ENCODE measurements at places on chromosomes 7 and 10.

DNA sequence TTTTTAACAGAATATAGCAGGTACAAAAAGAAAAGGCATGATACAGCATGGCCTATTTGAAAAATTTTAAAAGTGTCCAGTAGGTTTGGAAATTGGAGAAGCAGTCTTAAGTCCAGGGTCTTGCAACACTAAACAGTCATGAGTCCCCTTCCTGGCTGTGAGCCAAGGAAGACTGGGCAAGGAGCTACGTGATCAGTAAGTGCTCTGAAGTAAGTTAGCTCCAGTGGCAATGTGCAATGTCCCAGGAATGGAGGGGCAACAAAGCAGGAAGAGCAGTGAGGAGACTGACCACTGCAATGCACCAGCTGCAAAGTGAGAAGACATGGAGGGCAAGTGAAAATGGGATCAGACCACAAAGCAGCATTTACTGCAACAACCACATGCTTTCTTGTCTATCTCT, 72.9 kb upstream of the GRID1 start:
- DNase-seq = no peak

DNA sequence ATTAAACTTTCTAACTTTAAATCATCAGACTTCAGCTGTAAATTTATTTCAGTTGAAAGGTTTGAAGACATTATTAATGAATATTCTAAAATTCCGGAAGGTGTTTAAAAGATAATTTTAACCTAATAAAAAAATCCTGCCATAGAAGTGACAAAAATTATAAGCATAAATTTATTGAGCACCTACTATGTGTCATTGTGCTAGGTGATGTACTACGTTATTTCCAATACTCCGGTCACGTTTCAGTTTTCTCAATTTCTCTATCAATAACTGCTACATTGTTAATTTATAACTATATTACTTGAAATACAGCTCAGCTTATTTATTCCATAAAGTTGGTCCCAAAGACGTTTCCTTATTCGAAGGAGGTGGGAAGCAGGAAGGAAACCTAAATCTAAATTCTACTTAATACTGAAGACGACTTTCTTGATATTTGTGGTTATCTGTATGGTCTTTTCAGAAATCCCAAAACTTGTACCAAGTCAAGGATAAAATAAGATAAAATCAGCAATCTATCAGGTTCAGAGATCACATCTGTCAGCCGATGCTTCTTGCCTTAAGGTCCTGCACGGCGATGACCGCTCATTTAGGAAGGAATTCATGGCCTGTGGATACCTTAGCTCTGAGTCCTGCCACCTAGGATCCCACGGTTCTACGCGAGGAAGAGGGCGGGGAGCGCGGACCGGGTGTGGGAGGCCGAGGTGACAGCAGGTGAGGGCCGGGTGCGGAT, 1.2 kb upstream of the ZEB1 start:
- DNase-seq = peak; percentile 53

- no peak for DNase-seq
Observed at GRCh38 chr7:155584261-155584660, 37.9 kb upstream of the CNPY1 start.

DNA sequence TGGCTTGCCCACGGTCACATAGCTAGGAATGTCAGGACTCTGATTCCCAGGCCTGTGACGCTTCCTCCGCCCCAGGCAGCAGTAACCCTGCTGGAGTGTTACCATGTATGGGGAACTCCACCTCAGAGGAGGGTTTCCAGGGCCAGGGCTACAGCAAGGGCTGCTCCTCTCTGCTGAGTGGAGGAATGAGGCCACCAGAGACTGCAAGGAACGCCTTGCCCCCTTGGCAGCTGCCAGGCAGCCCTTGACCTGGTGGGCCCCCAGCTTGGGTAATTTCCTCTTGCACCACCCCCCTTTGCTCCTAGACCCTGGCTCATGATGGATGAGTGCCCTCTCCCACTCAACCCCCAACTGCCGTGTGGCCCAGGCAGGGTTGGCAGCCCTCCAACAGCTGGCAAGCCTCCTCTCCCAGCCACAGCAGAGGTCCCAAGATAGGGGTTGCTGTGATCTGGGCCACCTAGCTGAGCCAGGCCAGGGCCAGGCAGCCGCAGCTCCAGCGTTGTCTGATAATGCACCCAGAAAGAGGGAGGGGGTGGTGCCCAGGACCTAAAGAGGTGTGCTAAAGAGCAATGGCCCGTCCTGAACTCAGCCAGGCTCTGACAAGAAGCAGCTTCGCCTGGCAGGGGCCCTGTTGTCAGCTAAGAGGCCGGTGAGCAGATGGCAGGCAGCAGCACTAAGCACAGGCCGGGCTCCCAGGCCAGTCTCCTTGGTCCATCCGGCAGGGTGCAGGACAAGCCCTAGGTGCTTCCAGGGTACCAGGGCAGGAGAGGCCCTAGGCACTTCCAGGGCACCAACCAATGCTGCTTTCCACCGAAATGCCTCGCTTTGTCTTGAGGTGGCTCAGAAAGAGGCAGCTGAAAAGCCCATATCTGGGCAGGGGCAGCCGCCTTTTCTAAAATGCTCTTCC, 35.4 kb downstream of the DRGX start:
- no peak for DNase-seq

GRCh38 chr7:113562242-113562641, 356.6 kb downstream of the PPP1R3A start:
- DNase-seq = no peak

GRCh38 chr7:129423700-129424410, 10.4 kb upstream of the STRIP2 start:
- no peak for DNase-seq

- DNase-seq = no peak
Observed at GRCh38 chr10:127338399-127339110, 142.2 kb upstream of the INSYN2A start.

DNA sequence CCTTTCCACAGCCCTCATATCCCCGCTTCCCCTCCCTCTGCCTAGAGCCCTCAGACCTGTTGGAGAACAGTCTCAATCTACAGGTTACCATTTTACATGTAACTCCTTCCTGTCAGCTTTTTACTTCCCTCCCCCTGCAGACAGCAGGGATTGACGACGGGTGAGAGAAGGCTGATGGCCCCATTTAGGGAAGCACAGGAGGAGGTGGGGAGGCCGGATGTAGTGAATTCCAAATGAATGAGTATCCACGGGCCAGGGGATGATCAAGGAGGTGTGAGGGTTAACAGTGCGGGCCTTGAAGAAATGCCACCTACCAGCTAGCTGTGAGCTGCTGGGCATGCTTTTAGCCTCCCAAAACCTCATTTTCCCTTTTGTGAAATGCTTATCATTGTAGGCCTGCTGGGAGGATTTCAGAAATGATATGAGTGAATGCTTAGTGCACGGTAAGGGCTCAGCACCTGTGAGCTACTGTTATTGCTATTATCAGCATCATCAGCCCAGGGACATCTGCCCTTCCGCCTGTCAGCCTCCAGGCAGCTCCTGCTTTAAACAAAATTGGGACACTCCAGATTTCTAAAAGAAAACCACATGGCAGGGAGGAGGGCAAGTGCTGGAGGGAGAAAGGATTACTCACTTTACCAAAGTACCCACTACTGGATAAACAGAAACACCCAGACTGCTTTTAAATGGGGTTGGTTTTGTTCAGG, 6.5 kb upstream of the NANOS1 start:
- DNase-seq = no peak

- DNase-seq = no peak
Observed at GRCh38 chr7:135448753-135449152, 61.1 kb downstream of the CNOT4 start.

DNA sequence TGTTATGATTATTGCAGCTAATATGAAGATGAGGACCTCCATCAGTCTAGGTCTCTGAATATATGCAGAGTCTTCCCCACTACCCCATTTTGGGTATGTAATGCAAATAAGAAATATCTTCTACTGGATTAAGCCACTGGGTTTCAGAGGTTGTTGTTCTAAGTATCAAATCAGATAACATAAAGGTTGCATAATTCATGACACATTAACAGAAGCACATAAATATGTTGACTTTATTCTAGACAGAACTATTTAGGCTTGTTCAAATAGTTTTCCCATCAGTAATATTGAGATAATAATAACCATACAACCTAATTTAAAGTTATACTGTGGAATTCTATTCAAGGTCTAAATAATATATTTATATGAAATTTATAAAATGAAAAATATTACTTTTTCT, 157.1 kb downstream of the ETV1 start:
- no peak for DNase-seq

DNA sequence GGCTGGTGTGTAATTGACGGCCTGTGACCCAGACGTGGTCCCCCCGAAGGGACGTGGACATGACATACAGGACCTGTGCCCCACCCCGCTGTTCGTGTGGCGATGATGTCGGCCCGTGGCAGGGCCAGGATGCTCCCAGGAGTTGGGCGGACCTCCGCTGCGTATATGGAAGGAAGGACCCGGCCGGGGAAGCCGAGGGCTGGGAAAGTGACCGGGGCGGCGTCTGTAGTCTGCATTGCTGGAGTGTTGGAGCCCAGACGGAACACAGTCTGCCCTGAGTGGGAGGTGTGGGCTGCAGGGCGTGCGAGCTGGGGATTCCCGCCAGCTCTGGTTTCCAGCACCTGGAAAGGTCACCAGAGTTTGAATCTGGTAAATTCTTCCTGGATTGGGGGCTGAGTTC, 45.0 kb upstream of the FOXL3 start:
- no peak for DNase-seq

GRCh38 chr10:3137958-3138726, 34.4 kb downstream of the PITRM1 start:
- DNase-seq = no peak

DNA sequence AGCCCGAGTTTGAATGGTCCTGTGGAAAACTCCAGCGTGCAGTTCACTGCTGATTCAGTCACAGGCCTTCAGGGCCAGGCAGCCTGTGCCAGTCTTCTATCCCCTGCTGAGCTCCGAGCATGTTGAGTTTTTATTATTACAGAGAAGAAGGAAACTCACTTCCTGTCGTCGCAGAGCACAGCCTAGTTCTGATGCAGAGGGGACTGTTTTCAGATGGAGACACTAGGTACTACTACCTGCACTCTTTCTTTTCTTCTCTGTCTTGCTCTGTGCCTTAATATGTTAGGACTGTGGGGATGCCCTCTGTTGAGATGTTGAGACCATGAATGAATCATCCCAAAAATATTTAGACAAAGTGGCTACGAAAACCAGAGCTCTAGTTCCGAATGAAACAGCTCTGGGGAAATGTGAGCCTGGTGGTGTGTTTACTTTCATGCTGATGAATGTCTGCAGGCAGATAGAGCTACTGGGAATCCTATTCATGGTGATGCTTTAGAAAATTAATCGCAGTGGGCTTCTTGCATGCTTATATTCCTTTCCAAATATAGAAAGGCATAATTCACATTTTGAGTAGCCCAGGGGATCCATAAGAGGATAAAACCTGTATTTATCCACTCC, 29.6 kb downstream of the CASP7 start:
- DNase-seq = no peak

- no peak for DNase-seq
Observed at GRCh38 chr7:87316846-87317552, 28.5 kb upstream of the CROT start.

GRCh38 chr7:19051767-19052375, 65.6 kb downstream of the TWIST1 start:
- no peak for DNase-seq

GRCh38 chr7:26084418-26084817, 67.6 kb upstream of the NFE2L3 start:
- no peak for DNase-seq

GRCh38 chr10:113891476-113891875, 37.0 kb downstream of the NHLRC2 start:
- DNase-seq = no peak

DNA sequence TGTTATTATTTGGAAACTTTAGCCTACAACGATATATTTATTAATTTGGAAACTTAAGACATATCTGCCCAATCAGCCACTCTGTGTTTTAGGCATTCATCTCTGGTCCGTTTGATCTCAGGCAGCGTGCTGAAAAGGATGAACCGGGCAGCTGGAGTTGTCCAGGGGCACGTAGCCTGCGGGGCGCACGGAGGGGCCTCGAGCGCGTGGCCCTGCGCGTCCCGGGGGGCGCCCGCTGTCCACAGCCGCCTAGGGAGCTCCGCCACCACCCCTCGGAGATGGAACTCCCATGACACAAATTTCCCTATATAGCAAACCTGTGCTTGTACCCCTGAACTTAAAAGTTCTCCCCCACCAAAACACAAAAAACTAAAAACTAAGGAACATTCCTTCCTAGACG, 24.3 kb upstream of the MKI67 start:
- DNase-seq = no peak

DNA sequence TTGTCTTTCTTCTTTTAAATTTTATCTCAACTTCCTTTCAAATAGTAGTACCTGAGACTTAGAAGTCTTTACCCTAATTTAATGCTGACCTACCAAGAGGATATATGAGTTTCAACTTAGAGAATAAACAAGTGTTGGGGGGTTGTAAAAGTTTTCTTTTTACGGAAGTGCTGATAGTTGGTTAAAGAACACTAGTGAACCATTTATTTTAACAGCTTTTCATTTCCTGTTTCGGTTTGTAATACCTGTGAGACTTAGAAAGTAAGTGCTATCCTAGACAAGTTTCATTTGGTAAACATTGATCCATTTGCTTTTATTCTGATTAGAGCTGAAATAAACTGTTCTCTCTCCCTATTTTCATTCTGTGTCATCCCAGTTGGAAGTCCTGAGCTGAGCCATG, 683.1 kb upstream of the SORCS1 start:
- DNase-seq = no peak

- no peak for DNase-seq
Observed at GRCh38 chr10:1110674-1111119, 54.5 kb downstream of the WDR37 start.

GRCh38 chr10:126931544-126931943, 26.3 kb downstream of the DOCK1 start:
- DNase-seq = no peak

DNA sequence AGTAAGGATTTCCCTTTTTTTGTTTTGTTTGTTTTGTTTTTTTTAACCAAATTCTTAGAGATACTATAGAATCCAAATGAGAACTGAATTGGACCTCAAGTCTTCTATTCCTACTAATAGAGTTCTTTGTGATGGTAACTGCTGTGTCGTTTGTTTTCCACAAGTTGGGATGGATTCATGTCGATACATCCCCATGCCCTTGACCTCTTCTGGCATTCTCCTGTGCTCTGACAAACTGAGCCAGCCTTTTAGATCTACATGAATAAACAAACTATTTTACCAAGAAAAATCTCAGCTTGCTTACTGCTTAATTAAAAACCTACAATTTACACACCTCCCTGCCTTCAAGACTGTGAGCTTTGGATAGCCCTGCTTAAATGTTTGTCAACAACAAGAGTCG, 3.9 kb downstream of the ZNF22 start:
- DNase-seq = no peak
